EH (cell line): ENCODE measurements at places on chromosomes 4 and X.

GRCh38 chr4:54109241-54110018 lies 9.5 kb downstream of the GSX2 start:
- DNase-seq: no peak

GRCh38 chrX:150845091-150845490 lies 53.4 kb downstream of the CD99L2 start:
- no peak for DNase-seq

GRCh38 chr4:53057679-53058078 lies 195.6 kb downstream of the RASL11B start:
- DNase-seq: no peak

GRCh38 chrX:150623583-150623982 lies 55.2 kb downstream of the MTM1 start:
- no peak for DNase-seq

- peak; percentile 54 for DNase-seq
Observed at GRCh38 chrX:115650916-115651315, 89.9 kb downstream of the PLS3 start.

DNA sequence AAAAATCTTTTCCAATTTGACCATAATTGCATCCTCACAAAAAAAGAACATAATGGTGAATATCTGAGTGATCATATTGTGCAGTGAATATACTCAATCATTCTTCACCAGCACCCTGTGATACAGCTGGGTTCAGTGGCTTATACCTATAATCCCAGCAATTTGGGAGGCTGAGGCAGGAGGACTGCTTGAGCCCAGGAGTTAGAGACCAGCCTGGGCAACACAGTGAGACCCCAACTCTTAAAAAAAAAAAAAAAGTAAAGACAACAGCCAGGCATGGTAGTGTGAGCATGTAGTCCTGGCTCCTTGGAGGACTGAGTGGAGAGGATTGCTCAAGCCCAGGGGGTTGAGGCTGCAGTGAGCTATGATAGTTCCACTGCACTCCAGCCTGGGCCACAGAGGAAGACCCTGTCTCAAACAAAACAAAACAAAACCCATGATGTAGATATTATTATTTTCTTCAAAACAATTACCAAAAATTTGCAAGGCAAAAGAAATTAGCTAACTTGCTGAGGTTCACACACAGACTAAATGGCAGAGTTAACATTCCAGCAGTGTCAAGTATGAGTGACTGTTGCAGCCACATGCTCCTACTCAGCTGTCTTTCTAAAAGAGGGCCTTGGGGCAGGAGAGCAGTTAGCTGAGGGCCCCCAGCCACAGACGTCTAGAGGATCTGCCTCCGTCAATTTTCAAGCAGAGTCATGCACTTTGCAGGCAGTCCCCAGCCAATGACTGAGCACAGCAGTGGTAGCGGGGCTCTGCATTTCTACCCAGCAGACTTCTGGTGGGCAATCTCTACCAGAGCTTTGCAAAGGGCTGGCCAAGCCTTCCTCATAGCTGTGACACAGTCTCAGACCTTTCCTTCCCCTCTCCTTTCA lies 33.4 kb downstream of the ADGRA3 start:
- no peak for DNase-seq

DNA sequence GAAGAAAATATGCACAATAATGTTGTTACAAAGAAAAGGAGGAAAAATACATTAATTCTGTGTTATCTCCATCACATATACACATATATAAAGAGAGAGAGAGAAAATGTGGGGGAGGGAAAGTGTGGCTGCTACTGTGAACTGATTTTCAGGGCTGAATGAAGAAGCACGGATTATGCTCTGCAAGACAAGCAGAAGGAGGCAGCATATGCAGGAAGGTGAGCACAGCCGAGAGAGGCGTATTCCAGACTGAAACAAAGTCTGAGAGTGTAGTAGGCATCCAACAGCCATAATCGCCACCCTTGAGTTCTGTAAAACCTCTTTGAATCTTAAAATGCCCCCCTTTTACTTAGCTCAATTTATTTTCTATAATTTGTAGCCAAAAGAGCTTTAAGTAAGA lies 1081.8 kb upstream of the GRID2 start:
- no peak for DNase-seq

DNA sequence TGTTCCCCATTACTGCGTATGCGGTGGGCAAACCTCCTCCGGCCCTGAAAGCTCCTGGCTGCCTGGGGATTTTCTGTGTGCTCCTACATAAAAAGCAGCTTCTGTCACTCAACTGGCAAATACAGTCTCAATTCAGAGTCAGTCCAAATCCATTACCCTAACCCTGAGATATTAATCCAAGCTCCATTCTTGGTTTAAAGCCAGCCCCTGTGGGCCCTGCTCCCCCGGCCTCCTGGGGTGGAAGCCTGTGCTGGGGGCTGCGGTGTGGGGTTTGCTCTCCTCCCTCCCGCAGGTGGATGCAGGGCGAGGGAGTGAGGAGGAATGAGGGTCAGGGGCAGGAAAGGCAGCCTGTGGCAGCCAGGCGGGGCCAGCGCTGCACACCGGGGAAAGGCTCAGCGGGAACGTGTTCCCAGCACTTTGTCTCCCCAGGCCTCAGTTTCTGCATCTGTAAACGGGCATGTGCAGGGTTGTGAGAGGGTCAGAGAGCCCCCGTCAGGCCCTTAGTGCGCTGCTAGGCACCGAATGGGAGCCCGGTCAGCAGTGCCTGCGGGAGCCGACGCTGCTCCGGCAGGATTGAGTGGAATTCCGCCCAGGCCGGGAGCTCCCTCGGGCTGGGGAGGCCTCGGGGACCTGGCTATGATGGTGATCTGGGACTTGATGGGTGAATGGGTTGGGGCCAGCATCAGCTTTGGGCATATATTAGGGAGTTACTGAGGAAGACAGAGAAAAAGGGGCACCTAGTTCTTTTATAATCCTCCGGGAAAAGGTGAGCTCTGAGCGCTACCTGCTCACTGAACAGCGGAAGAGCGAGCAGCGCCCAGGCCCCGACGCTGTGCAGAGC lies 6.3 kb upstream of the RGS12 start:
- no peak for DNase-seq

- no peak for DNase-seq
Observed at GRCh38 chrX:43573441-43574015, 82.6 kb upstream of the MAOA start.

DNA sequence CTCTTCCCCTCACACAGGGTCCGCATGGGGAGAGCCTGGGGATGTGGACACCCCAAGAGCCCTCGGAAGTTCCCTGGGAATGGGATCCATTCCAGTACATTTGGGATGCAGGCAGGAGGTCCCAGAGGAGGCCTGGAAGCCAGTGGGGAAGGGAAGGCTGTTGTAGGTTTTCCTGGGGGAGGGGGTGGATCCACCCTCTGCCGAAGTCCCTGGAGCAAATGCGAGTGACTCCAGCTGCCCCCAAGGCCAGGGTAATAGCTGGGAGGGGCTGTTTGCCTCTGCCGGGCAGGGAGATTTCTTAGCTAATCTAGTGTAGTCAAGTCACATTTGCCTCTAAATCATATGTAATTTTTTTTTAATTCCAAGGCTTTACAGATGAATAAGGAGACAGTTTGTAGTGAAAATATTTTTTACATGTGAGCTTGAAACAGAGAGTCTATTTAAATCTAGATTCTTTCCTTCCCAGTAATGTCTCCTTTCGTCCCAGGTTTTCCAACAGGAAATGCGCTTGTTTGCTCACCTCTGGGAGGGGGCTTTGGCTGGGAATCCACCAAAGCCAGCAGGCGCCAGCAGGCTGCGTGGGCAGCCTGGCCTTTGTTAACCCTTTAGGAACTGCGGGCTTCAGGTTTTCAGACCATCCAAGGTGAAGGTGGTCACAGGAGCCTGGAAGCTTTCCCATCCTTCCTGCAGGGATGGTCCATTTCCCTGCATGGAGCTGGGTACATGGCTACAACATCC lies 26.8 kb downstream of the SH3TC1 start:
- DNase-seq: no peak

GRCh38 chr4:85218756-85219155 lies 252.3 kb upstream of the WDFY3 start:
- no peak for DNase-seq
